ENCODE measurements at places on chromosomes 11 and 22. TPM values are rescaled to one million over a fixed set of nuclear protein-coding genes. Genes with fewer than 3 reads are reported as not detected.

The MMP27 gene
- not detected for total RNA-seq

The FUT4 gene
- 4.2 TPM for total RNA-seq

DNA sequence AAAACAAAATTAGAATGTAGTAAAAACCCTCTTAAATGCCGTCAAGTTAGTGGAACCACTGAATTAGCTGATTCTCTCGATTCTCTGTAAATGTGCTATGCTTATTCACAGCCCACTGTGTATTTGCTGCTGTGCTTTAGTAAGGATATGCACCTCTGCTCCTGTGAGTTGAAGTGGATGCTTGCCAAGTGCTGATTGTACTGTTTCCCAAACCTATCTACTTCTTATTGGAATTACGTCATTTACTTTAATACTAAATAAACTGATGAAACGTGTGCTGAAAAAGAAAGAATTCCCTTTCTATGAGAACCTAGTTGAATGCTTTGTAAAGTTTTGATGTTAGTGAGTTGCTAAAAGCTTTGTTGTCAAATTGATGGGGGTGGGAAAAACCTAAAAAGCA is 158.4 kb downstream of the LRRC4C start:
- no peaks in the 10 kb centered on the region for H3K4me1 ChIP-seq
- no peak overlapping the region for H3K4me3 ChIP-seq
- DNase-seq, result no peak
- no peaks in the 10 kb centered on the region for H3K36me3 ChIP-seq

The SLC22A12 gene
- not detected for total RNA-seq

- peak; percentile 30 for DNase-seq
- H3K4me1 ChIP-seq, result peaks cover 7% of the 10 kb centered on the region
- no peaks in the 10 kb centered on the region for H3K27me3 ChIP-seq
- H3K27ac ChIP-seq, result peak overlapping the region; percentile 72
Observed at GRCh38 chr11:45917286-45917622, 423 bp downstream of the PEX16 start.

DNA sequence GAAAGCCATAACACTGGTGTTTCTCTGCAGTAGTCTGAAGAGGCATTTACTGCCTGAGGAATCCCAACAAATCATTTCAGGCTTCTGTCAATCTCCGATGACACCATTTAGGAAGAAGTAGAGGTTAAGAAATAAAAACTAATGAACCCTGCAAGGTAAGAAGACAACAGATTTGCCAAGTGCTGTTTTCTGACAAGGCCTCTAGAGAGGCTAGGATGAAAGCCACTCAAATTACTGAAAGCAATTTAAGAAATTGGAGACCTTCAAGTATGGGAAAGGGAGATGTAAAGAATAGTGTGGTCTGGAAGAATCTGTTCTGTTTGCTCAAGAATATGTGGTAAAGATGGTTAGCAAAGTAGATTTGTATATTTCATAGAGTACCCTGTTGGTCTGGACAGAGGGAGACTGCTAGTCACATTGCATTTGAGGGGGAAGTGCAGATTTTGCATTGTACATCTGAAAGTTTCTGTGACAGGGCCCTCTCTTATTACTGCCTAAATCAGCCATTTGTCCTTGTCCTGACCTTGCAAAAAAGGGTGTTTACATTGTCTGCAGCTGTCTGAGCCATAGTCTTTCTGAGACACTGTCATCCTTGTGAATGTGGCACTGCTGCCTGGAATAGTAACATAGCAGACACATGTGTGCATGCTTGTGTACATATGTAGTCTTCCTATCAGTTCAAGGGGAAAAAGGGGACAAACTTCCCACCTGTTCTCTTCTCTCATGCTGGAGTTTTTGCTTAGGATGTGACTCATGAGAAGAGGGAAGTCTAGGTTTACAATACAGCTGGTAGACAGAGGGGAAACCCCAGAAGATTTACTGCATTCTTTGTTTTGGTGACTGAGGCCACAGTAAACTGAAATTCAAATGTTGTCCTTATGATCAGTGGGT is 640.2 kb upstream of the KIRREL3 start:
- no peak for DNase-seq

DNA sequence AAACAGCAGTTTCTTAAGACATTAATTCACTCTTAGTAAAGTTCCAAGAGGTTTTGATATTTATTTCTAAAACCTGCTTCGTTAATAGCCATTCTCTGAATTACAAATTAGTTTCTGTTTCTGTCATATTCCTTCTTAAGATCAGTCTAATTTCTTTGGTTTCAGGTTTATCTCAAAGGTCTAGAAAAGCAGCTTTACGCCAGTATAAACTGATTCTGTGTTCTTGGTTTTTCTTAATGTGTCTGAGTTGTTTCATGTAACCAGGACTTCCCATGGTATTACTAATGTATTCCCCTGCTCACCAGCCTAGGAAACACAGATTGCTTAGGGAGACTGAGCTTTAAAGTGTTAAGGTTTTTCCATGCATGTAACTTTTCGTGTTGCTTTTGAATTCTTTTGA is 6.8 kb upstream of the ACY3 start:
- no peak overlapping the region for H3K4me3 ChIP-seq
- no peak for DNase-seq
- H3K27me3 ChIP-seq, result peaks cover 19% of the 10 kb centered on the region
- H3K27ac ChIP-seq, result no peak overlapping the region
- 0 out of 2 replicates have a peak, but pooled peaks cover 4% of the 10 kb centered on the region for H3K4me1 ChIP-seq
- H3K36me3 ChIP-seq, result no peaks in the 10 kb centered on the region

DNA sequence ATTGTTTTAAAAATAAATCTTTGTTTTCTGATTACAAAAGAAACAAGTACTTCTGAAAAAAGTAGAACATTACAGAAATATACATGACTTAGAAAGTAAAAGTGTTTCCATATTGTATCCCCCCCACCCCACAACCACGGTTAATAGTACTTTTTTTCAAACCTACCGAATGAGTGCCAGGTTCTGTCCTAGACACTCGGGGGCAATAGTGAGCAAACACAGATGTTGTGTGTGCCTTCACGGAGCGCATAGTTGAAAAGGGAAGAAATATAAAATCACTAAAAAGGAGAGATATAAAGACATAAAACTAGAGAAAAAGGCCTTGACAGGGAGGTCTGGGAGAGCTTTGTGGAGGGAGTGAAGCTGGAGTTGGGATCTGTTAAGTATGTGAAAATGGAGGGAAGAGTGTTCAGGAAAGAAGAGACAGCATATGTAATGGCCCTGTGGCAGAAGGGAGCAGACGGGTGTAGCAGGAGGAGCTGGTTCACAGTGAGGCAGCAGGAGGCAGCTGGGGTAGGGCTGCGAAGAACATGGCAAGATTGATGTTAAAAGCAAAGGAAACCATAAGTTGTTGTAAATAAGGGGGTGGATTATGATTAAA is 42.1 kb upstream of the ALX4 start:
- H3K36me3 ChIP-seq, result no peaks in the 10 kb centered on the region
- H3K4me3 ChIP-seq, result no peak overlapping the region
- no peak for DNase-seq
- no peak overlapping the region for H3K27ac ChIP-seq

GRCh38 chr11:19683141-19683805 is 29.4 kb upstream of the NAV2 start:
- DNase-seq, result peak; percentile 50
- no peaks in the 10 kb centered on the region for H3K27me3 ChIP-seq
- no peaks in the 10 kb centered on the region for H3K36me3 ChIP-seq
- peaks cover 38% of the 10 kb centered on the region for H3K4me1 ChIP-seq
- peak overlapping the region; percentile 25 for H3K27ac ChIP-seq

The SLC22A9 gene
- total RNA-seq, result not detected

The CLMP gene
- total RNA-seq, result 195 TPM

- no peak overlapping the region for H3K27ac ChIP-seq
- no peaks in the 10 kb centered on the region for H3K36me3 ChIP-seq
- peak overlapping the region; percentile 82 for H3K4me3 ChIP-seq
- no peaks in the 10 kb centered on the region for H3K27me3 ChIP-seq
Observed at GRCh38 chr11:130449310-130449990, 1.0 kb downstream of the ADAMTS15 start.

DNA sequence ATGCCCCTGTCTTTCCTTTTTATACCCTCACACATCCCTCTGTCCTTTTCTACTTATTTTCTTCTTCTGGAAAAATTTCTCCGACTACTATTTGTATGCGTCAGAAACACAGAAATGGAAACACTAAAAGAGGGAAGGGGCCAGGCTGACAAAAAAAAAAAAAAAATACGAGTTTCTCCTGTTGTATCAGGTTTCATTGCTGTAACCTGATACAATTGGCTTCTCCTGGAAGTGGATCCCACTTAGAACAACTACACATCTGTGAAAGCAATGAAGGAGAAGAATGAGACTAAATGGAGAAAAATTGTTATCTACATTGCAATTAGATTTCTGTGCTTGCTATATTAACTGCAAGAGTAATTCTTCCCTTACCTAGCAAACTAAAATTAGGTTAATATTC is 393.9 kb downstream of the GUCY1A2 start:
- 0 out of 2 replicates have a peak, but pooled peaks cover 3% of the 10 kb centered on the region for H3K4me1 ChIP-seq
- no peak overlapping the region for H3K4me3 ChIP-seq

DNA sequence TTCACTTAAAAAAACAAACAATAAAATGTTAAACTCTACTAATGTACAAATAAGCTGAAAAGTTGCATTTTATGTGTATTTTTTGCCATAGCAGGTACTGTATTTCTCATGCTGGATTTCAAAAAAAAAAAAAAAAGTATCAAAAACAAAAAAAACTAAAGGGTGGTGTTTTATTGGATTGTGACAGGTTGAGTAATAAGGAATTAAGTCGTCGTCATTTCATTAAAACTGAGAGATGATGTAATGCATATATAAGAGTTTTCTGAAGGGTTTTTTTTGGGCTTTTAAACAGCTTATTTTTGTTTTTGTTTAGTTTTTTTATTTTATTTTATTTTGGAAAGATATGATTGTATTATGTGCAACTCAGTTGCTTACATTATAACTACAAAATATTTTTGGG is 10.9 kb upstream of the ADSL start:
- peak; percentile 12 for DNase-seq
- H3K36me3 ChIP-seq, result 0 out of 2 replicates have a peak, but pooled peaks cover 2% of the 10 kb centered on the region
- H3K27ac ChIP-seq, result no peak overlapping the region
- H3K4me1 ChIP-seq, result no peaks in the 10 kb centered on the region
- no peak overlapping the region for H3K4me3 ChIP-seq
- no peaks in the 10 kb centered on the region for H3K27me3 ChIP-seq

DNA sequence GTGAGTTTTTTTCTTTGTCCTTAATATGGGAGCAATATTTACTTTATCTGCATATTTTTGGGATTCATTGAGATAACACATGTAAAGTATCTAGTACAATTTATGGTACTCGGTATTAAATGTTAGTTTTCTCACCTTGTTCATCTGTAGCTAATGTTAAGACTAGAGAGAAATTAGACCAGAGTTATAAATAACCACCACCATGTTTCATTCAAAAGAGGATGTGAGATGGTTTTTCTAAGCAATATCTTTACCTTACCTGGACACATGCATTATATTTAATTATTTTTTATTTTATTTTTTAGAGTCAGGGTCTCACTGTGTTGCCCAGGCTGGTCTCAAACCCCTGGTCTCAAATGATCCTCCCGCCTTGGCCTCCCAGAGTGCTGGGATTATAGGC is 18.4 kb downstream of the ARHGAP42 start:
- H3K27ac ChIP-seq, result no peak overlapping the region
- no peak for DNase-seq
- no peaks in the 10 kb centered on the region for H3K4me1 ChIP-seq
- no peaks in the 10 kb centered on the region for H3K36me3 ChIP-seq

DNA sequence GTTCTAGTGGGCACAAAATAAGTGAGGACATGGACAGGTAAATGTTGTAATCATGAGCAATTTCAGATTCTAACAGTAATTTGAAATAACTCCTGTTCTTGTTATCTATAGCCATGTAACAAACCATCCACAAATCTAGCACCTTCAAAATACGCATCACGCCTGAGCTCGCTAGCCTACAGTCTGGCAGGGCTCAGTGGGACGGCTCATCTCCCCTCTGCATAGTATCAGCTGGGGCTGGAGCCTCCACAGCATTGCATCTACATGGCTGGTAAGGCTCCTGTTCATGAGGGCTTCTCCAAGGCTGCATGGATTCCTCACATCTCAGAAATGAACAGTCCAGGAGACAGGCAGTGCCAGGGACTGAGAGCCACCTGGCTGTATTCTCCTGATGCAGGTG is 112.6 kb downstream of the KCNQ1 start:
- H3K4me1 ChIP-seq, result no peaks in the 10 kb centered on the region
- DNase-seq, result no peak
- no peaks in the 10 kb centered on the region for H3K36me3 ChIP-seq
- H3K27me3 ChIP-seq, result peaks cover 27% of the 10 kb centered on the region

DNA sequence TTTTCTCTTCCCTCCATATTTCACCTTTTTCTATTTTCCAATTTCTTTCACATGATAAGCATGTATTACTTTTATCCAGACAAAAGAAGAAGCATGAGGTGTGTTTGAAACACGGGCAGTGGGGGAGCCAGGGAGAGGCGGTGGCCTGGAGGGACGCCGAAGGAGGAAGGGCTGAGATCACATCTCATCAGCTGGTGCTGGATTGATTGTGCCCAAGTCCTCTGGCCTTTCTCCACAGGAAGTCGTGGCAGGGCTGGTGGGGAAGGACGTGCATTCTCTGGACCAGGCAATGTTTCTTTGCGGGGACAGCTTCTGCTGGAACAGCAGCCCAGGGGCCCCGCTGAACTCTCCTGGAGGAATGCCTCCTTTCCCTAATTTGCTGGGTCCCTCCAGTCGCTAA is 82.9 kb downstream of the MIAT start:
- H3K36me3 ChIP-seq, result peaks cover 5% of the 10 kb centered on the region
- peaks cover 10% of the 10 kb centered on the region for H3K4me1 ChIP-seq
- no peak for DNase-seq
- H3K27me3 ChIP-seq, result no peaks in the 10 kb centered on the region
- H3K4me3 ChIP-seq, result no peak overlapping the region

- H3K4me3 ChIP-seq, result no peak overlapping the region
- no peaks in the 10 kb centered on the region for H3K4me1 ChIP-seq
- no peaks in the 10 kb centered on the region for H3K36me3 ChIP-seq
- peaks cover 3% of the 10 kb centered on the region for H3K27me3 ChIP-seq
Observed at GRCh38 chr11:1733716-1734640, 16.4 kb downstream of the IFITM10 start.

DNA sequence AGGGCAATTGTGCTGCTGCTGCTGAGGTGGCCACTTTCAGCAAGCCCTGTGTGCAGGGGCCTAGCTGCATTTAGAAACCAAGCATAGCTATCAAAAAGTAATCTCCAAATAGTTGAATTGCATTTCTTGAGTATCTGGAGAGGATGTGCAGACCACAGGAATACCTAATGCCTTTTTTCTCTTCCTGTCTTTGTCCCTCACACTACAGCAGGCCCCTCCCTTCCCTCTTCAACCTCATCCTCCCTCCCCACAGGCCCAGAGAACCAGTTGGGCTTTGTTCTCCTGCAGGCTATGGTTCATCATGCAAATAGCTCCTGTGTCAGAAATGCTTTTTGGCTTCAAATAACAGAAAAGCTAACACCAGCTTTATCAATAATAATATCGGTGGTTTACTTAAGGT is 47.7 kb downstream of the DKK3 start:
- H3K36me3 ChIP-seq, result peaks cover 17% of the 10 kb centered on the region
- H3K27ac ChIP-seq, result no peak overlapping the region
- no peak overlapping the region for H3K4me3 ChIP-seq
- no peak for DNase-seq
- no peaks in the 10 kb centered on the region for H3K27me3 ChIP-seq
- H3K4me1 ChIP-seq, result no peaks in the 10 kb centered on the region

- H3K27me3 ChIP-seq, result no peaks in the 10 kb centered on the region
- H3K27ac ChIP-seq, result no peak overlapping the region
- H3K36me3 ChIP-seq, result no peaks in the 10 kb centered on the region
Observed at GRCh38 chr11:73003088-73003487, 139.0 kb downstream of the FCHSD2 start.

GRCh38 chr11:80524349-80524748 is 1083.5 kb upstream of the TENM4 start:
- no peak overlapping the region for H3K27ac ChIP-seq
- H3K27me3 ChIP-seq, result no peaks in the 10 kb centered on the region
- DNase-seq, result no peak
- no peaks in the 10 kb centered on the region for H3K4me1 ChIP-seq

GRCh38 chr11:35546317-35546716 is 20.9 kb upstream of the PAMR1 start:
- no peak overlapping the region for H3K4me3 ChIP-seq
- H3K27ac ChIP-seq, result no peak overlapping the region
- peaks cover 42% of the 10 kb centered on the region for H3K4me1 ChIP-seq

All from GM23248 (cell line).